ENCODE measurements at places on chromosomes 2 and 18. TPM values are rescaled to one million over a fixed set of nuclear protein-coding genes. Genes with fewer than 3 reads are reported as not detected.

The DIPK1C gene
- not detected for total RNA-seq

The PIK3C3 gene
- total RNA-seq, result 56.7 TPM

The RUFY4 gene
- total RNA-seq, result 0.53 TPM

The PSMA8 gene
- 0.89 TPM for total RNA-seq

The CTLA4 gene
- 0.54 TPM for total RNA-seq

The ZBTB7C gene
- total RNA-seq, result not detected

The SRD5A2 gene
- not detected for total RNA-seq

The RGPD3 gene
- 0.27 TPM for total RNA-seq

The CFC1 gene
- not detected for total RNA-seq

The PLEK gene
- total RNA-seq, result 138 TPM

The CHMP1B gene
- total RNA-seq, result 29.4 TPM

The GALNT14 gene
- 7.9 TPM for total RNA-seq

The LINC00305 gene
- not detected for total RNA-seq

The EVA1A gene
- total RNA-seq, result not detected

The ESPNL gene
- 0.42 TPM for total RNA-seq

The QPCT gene
- 1.9 TPM for total RNA-seq

The RFTN2 gene
- not detected for total RNA-seq

The SERPINB2 gene
- 0.33 TPM for total RNA-seq

The GPR35 gene
- total RNA-seq, result 1.6 TPM

The MARCO gene
- total RNA-seq, result not detected

The DLX2 gene
- 0.16 TPM for total RNA-seq

The STPG4 gene
- 1.0 TPM for total RNA-seq

The CNDP1 gene
- 0.33 TPM for total RNA-seq

The TMEM169 gene
- total RNA-seq, result 0.40 TPM

The CXCR1 gene
- total RNA-seq, result not detected

The APOB gene
- total RNA-seq, result not detected

The GKN2 gene
- total RNA-seq, result not detected

The EVX2 gene
- total RNA-seq, result not detected
